NCI-H510A (cell line): ENCODE measurements at places on chromosomes 2 and 18.

DNA sequence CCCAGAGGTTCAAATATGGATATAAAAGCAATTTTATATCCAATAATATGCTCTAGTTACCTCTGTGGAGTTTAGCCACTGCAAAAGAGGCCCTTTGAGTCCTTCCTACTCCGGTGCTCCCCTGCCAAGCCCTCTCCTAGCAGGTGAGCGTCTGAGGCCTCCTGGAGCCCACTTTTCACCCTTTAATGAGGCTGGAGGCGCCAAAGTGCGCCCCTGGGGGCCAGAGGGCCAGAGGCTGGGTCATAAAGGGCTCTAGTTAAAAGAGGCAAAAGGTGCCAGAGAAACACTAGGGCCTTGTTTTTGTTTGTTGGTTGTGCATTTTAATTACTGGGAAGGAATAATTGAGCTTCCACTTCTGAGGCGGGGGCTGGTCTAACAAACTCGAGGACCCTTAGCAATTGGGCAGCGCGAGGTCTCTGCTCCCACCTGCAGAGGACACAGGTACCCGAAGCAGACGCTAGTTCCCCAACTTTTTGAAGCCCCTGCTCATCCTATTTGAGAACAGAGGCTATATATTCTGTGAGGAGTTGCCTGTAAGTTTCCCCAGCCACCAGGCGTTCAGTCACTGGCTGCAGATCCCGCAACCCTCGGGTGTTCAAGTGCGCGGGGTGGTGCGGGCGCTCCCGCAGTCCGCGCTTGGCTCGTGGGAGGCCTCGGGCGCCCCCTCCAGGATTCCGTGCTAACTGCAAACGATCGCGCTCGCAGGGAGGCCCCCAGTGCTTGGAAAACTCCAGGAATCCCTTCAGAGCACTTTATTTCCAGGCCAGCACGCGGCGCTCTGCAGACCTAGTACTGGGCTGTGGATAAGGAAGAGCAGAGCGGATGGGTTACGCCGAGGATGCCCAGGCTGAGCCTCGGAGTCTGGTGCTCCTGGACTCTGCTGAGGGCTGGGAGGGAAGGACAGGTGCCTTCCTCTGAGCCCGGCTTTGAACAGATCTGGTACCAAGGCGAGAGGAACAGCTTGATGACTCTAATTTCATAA, 14.1 kb downstream of the MSGN1 start:
- DNase-seq, result no peak

- no peak for DNase-seq
Measured at GRCh38 chr2:37555457-37555856, 116.0 kb downstream of the CDC42EP3 start.

DNA sequence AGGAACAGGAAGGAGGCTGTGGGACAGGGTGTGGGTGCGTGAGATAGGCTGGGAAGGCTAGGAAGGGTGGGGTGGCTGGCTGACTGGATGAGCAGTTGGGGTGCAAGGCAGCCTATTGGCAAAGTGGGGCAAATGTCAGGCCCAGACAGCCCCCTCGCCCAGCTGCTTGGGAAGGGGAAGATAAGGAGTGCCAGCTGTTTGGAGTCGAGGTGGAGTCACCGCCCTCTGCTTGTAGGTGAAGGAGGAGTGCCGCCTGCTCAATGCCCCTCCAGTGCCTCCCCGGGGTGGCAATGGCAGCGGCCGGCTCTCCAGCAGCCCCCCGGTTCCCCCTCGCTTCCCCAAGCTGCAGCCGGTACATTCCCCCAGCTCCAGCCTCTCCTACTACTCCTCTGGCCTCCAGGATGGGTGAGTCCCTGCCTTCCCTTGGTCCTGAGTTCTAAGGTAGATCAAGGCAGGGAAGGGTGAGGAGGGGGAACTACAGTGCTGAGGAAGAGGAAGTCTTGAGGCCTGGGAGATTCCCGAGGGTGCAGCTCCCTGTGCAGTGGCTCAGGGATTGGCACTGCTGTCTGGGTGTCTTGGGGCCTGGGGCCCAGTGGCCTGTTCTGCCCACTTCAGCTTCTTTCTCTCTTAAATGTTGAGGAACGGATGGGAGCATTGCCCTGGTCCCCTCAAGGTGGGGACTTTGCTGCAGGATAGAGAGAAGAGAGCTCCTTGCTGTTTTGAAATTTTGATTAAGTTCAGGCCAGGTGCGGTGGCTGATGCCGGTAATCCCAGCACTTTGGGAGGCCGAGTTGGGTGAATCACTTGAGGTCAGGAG, 13.3 kb downstream of the GAREM2 start:
- no peak for DNase-seq

DNA sequence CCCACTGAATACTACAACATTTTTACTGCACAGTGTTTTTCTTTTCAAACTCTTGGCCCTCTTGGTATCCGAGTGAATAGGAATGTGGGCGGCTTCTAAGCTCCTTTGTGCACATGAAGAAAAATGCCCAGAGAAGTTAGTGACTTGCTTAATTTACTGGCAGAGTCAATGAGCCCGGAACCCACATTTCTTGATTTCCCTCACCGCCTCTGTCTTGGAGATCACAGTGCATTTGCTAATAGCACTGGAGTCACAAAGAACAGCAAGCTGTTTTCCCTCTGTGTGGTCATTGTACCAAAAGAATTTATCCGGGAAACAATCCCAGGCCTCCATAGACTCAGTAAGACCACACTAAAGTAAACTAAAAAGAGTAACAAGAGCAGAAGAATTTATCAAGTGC, 18.9 kb downstream of the STON1 start:
- no peak for DNase-seq

DNA sequence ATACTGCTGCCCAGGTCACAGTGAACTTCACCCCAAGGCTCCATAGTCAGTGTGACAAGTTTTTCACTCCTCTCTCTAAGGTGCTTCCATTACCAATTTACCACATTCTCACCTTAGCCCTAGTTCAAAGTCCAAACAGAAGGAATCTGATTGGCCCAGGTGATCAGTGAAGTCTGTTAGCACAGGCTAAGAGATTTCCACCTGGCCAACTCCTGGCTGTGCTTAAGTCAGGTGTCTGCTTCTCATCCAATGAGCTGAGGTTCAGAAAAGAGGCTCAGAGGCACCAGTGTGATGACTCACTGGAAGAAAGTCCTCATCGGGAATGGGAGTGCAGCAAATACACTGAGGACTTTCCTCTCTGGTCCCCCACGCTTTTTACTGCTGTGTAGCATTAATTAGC, 164.4 kb upstream of the MGAT5 start:
- DNase-seq, result no peak

DNA sequence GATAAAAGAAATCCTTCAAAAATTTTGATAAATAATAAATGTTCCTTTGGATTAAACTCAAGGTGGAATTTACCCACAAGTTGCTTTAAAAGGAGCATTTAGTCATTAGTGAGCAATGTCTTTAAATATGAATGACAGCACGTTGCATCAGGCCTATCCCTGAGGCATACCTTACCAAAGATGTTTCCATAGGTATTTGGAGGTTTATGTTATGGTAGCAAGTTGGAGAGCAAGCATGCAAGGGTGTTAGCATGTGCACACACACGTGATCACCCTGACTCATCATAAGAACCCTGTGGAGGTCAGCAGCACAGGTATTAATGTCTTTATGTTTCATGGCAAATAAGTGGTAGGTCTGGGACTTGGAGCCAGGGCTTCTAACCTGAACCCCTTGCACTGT, 159.9 kb downstream of the ACTR3 start:
- no peak for DNase-seq

- no peak for DNase-seq
Measured at GRCh38 chr2:62568074-62568473, 62.1 kb upstream of the TMEM17 start.

DNA sequence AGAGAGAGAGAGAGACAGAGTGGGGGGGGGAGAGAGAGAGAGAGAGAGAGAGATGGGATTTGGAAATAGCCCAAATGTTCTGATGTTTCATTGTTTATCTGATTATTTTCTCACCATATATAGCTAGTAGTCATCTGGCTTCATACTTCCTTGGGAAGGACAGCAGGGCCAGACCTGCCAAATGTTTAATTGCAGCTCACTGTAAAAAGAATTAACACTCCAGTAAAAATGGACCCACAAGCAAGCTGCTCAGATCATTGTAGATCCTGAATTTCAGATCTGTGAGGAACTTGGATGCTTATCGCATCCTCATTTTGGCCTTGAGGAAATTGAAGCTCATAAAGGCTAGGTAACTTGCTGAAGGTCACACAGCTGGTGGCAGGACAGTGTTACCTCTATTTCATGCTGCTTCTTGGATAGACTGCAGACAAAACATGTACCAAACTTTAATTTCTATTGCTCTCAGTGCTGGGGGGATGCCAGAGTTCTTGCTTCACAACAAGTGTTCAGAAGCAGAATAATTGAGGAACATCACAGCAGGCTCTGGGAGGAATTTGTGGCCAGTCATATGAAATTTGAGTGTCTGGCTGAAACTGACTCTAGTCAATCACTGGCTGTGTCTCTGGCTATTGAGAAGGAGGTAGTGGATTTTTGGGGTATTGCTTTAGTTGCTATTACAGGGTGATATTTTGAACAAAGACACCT, 223.5 kb downstream of the PIK3C3 start:
- DNase-seq, result no peak

GRCh38 chr2:33129263-33130053, 182.7 kb downstream of the LTBP1 start:
- DNase-seq, result no peak

DNA sequence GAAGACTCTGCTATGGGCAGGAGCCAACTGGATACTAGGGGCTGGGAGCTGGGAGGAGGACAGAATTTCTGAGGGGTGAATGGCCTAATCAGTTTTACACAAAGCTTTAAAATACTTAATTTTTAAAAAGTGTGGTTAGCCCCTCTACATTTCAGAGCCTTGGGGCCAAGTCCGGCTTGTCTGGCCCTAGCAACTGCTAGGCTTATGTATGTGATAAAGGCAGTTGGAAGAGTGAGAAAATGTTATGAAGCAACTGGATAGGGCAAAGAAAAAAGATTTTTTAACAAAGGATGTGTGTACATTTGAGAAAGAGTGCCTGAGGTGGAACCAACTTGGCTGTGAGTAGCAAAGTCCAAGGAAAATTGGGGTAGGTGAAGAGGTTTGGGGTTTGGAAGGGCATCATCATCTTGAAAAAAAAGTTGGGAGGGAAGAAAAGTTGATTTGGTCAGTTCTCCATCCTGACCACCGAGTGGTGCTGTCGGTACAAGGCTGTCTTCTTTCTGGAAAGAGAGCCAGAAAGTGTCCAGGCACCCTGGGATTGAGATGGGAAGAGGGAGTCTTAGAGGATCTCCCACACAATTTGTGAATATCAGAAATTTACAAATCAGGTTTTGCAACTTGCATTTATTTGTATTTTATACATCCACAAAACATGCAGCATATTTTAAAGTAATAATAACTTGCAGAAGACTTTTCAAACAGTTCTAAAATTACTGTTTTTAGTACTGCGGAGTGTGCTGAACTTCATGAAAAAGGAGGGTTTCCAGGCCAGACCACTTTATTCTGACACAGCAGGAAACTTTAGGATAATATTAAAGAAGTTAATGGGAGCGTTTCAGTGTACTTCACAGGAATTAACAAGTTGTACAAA, 10.5 kb upstream of the CDK15 start:
- no peak for DNase-seq

GRCh38 chr18:5582076-5582475, 38.3 kb upstream of the EPB41L3 start:
- no peak for DNase-seq

DNA sequence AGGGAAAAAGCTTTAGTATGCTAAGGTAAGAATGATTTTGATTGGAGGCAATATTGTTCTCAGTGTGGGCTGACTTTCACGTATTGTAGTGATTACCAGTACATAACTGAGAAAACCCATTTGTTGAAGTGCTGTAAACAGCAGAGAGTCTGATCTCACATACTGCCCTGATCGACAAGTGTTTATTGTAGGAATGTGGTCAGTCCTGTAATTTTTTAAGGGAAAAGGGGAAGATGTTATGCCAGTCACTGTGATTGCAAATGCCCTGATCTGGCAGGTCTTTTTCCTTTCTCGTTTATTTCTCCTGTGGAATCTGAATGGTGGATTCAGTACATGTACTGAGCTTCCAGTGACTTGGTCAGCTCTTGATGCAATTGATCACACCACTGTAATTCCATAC, 11.5 kb downstream of the SPATS2L start:
- no peak for DNase-seq

GRCh38 chr2:173986805-173987204, 21.6 kb upstream of the SP3 start:
- no peak for DNase-seq

GRCh38 chr2:169513926-169514325, 4.4 kb downstream of the KLHL41 start:
- no peak for DNase-seq

DNA sequence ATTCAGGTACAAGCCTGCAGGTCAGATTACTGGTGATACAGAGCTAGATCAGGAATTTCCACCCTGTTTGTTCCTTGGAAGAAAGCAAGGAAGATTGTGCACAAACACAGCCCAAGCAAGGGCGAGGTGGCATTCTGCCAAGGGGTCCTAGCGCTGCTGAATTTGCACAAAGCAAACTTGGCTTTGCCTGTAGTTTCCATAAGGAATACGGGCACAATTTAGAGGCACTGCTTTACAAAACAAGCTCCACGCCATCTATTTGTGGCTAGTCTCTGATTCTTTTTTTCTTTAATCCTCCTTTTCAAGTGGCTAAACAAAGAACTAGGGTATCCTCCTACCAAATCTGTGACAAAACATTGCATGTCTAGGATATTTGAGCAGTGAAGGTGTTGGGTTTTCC, 195.5 kb upstream of the ACVR2A start:
- no peak for DNase-seq

- DNase-seq, result no peak
Measured at GRCh38 chr2:41940745-41941063, 107.1 kb upstream of the PKDCC start.

GRCh38 chr2:1743396-1744150, 742 bp downstream of the PXDN start:
- no peak for DNase-seq

DNA sequence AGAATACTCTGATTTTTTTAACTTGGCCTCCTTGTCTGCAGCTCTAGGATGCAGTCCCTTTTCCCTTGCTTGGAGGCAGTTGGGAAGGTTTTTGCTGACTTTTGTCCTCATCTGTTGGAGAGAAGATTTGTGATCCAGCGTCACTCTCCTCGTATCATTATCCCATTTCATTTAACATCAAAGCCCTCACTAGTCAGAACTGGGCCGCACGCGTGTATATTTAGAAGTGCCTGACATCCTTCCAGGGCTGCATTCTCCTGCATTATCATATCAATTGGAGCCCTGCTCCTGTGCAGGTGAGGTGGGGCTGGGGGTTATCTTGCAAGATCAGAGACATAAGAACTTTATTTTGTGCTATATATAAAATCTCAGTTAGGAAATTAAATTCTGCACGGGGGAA, 435.1 kb upstream of the HS6ST1 start:
- no peak for DNase-seq

GRCh38 chr2:238947920-238948710, 100.2 kb downstream of the TWIST2 start:
- DNase-seq, result no peak

GRCh38 chr2:24898122-24899109, 21.6 kb downstream of the ADCY3 start:
- DNase-seq, result no peak

DNA sequence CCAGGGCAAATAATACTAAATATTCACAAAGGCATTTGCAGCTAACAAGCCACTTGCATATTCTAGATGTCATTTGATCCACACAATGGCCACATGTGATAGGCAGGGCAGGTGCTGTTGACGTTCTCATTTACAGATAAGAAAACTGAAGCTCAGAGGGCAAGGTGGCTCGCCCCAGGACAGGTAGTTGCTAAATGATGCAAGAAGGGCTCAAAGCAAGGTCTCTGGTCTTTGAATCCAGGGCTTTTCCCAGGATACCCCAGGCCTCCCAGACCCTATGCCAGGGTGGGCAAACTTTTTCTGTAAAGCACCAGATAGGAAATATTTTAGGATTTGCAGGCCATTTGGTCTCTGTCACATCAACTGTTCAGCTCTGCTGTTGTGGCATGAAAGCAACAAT, 35.1 kb downstream of the LOXHD1 start:
- DNase-seq, result no peak

- DNase-seq, result no peak
Measured at GRCh38 chr18:79708412-79708811, 28.8 kb downstream of the CTDP1 start.
